ENCODE measurements at places on chromosomes 4 and X. TPM values are rescaled to one million over a fixed set of nuclear protein-coding genes. Genes with fewer than 3 reads are reported as not detected.

The STBD1 gene
- total RNA-seq, result 8.1 TPM

The VCX gene
- total RNA-seq, result not detected

The TLR3 gene
- total RNA-seq, result 2.6 TPM

The ETDB gene
- not detected for total RNA-seq

The ESX1 gene
- total RNA-seq, result not detected

The RCHY1 gene
- total RNA-seq, result 33.6 TPM

The HS3ST1 gene
- total RNA-seq, result 123 TPM

- no peak overlapping the region for H3K4me3 ChIP-seq
- H3K27me3 ChIP-seq, result no peaks in the 10 kb centered on the region
- H3K27ac ChIP-seq, result no peak overlapping the region
- no peak for DNase-seq
These were observed 78.0 kb upstream of the CCDC160 start for GRCh38 chrX:134158821-134159512.

DNA sequence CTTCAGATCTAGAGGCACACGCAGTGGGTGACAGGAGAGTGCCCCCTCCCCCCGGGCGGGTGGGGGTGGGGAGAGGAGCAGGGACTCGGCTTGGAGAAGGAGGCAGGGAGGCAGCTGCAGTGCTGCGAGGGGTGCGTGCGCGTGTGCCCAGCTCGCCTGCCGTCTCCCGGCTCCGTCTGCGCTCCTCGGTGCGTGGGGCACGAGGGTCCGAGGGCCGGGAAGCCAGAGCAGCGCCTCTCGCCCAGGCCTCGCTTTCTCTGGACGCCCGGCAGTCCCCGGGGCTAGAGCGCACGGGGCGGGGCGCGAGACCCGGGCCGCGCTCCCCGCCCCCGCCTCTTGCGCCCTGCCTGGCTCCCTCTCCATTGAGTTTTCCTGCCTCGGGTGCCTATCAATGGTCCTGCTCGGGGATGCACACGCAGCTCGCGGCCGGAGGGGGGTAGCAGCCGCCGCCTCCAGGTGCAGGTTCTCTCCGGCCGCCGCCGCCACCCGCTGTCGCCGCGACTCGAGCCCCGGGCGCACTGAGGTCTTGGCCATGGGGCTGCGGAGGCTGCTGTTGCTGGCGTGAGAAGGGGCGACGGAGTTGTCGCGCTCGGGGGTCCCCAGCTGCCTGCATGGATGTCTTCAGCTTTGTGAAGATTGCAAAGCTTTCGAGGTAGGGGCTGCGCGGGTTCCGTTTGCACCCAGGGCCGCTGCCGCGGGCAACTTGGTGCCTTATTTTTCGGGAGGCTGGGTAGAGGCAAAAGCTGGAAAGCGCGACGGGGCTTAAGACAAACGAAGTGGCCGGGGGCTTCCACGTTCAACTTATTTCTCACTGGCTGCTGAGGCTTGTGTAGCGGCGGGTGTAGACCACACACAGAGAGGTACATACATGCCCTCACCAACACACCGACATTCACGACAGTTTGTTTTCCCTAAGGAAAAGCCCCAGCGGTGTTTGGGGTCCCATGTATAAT lies at the start of gene FRMPD4:
Gene FRMPD4 (plus strand): TSS at position 113 of the 953 bp plus-strand sequence. CDS start 499 bp downstream, at position 612.
- H3K27ac ChIP-seq, result no peak within 1 kb of the TSS
- H3K4me3 ChIP-seq, result peak within 1 kb of the TSS; percentile 31
- H3K27me3 ChIP-seq, result peaks cover 22% of the 10 kb centered on the region
- DNase-seq, result peak; percentile 51
- peaks cover 6% of the 10 kb centered on the region for H3K4me1 ChIP-seq

GRCh38 chr4:108060164-108060563 lies 70.5 kb downstream of the HADH start:
- H3K27ac ChIP-seq, result no peak overlapping the region
- DNase-seq, result no peak
- H3K36me3 ChIP-seq, result no peaks in the 10 kb centered on the region
- peaks cover 4% of the 10 kb centered on the region for H3K4me1 ChIP-seq
- no peak overlapping the region for H3K4me3 ChIP-seq
- H3K27me3 ChIP-seq, result peaks cover 8% of the 10 kb centered on the region

- peak; percentile 81 for DNase-seq
- H3K36me3 ChIP-seq, result no peaks in the 10 kb centered on the region
- no peak overlapping the region for H3K4me3 ChIP-seq
These were observed 980 bp upstream of the GIMD1 start for GRCh38 chr4:106369456-106370060.

GRCh38 chr4:2814627-2815270 lies 21.9 kb downstream of the SH3BP2 start:
- H3K4me1 ChIP-seq, result peaks cover 96% of the 10 kb centered on the region
- H3K27me3 ChIP-seq, result no peaks in the 10 kb centered on the region
- H3K27ac ChIP-seq, result no peak overlapping the region
- DNase-seq, result no peak
- H3K4me3 ChIP-seq, result no peak overlapping the region
- peaks cover 14% of the 10 kb centered on the region for H3K36me3 ChIP-seq

DNA sequence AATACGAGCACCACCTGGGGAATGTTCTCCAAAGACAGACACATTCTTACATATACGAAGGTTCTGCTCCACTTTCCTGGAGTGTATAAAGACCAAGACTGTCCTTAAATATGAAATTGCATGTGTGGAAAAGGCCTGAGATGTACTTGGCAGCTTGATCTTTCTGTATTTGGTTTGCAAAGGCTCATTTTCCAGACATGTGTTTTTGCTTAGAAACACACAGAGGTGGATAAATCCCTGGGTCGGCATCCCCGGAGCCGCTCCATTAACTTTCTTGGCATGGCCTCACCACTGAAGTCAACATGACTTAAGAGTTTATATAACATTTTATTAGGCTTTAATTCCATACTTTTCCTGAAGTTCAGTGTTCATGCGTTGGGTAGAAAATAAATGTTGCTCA lies 239.4 kb downstream of the LDB2 start:
- H3K4me3 ChIP-seq, result no peak overlapping the region
- no peaks in the 10 kb centered on the region for H3K27me3 ChIP-seq
- H3K27ac ChIP-seq, result no peak overlapping the region
- H3K4me1 ChIP-seq, result peaks cover 14% of the 10 kb centered on the region
- no peaks in the 10 kb centered on the region for H3K36me3 ChIP-seq

DNA sequence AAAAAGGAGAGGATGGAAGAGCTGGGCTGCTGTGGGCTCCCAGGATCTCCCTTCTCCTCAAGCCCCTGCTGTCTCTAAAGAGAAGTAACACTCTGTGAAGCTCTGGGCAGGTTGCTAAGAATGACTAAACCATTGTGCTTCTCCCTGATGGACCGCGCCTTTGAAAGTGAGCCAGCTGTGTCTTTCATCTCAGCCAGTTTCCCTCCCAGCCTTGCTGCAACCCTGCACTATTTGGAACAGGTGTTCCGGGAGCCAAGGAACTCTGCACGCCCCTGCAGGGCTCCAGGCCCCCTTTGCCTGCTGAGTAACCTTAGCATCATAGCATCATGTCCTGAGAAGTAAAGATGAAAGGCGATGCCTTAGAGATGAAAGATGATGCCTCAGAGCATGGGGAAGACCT lies 39.7 kb downstream of the SMIM20 start:
- no peak overlapping the region for H3K4me3 ChIP-seq
- H3K27me3 ChIP-seq, result no peaks in the 10 kb centered on the region
- no peak overlapping the region for H3K27ac ChIP-seq
- H3K36me3 ChIP-seq, result no peaks in the 10 kb centered on the region

DNA sequence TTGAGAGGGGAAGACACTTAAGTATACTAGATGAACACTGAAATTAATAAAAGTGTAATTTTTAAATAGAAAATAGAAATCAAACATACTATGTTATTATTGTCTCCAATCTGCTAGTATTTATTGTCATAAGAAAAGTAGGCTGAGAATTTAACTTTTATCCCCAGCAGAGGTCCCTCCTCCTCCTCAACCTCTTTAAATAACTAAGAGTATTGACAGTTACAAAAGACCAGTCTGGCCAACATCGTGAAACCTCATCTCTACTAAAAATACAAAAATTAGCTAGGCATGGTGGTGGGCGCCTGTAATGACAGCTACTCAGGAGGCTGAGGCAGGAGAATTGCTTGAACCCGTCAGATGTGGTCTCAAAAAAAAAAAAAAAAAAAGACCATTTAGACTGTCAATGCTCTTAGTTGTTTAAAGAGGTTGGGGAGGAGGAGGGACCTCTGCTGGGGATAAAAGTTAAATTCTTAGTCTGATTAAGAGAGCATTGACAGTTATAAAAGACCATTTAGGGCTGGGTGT lies 4.2 kb downstream of the SLC30A9 start:
- H3K27me3 ChIP-seq, result no peaks in the 10 kb centered on the region
- no peak for DNase-seq
- no peak overlapping the region for H3K4me3 ChIP-seq
- H3K36me3 ChIP-seq, result no peaks in the 10 kb centered on the region

GRCh38 chrX:76148753-76149152 lies 24.1 kb upstream of the PBDC1 start:
- no peaks in the 10 kb centered on the region for H3K4me1 ChIP-seq
- H3K4me3 ChIP-seq, result no peak overlapping the region

GRCh38 chr4:138438608-138439007 lies 196.5 kb upstream of the SLC7A11 start:
- no peak overlapping the region for H3K27ac ChIP-seq
- H3K36me3 ChIP-seq, result no peaks in the 10 kb centered on the region
- no peaks in the 10 kb centered on the region for H3K27me3 ChIP-seq
- H3K4me1 ChIP-seq, result no peaks in the 10 kb centered on the region
- DNase-seq, result no peak

GRCh38 chr4:140839888-140840790 lies 84.0 kb upstream of the TBC1D9 start:
- no peaks in the 10 kb centered on the region for H3K27me3 ChIP-seq
- H3K27ac ChIP-seq, result no peak overlapping the region
- no peak overlapping the region for H3K4me3 ChIP-seq
- H3K4me1 ChIP-seq, result no peaks in the 10 kb centered on the region
- H3K36me3 ChIP-seq, result no peaks in the 10 kb centered on the region

DNA sequence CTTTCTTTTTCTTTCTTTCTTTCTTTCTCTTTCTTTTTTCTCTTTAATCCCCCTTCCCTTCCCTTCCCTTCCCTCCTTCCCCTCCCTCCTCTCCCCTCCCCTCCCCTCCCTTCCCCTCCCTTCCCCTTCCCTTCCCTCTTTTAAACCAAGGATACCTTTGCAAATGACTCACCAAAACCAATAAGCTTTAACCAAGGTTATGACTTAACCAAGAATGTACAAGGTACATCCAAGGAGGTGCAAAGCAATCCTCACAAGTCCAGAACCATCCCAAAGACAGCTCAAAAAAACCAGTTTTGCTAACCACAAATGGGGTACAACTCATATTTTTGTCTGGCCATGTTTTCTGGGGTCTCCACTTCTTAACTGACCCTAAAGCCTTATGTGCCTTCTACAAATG lies 174.7 kb upstream of the PPP1R2C start:
- no peak overlapping the region for H3K27ac ChIP-seq
- H3K27me3 ChIP-seq, result no peaks in the 10 kb centered on the region
- no peaks in the 10 kb centered on the region for H3K36me3 ChIP-seq
